ENCODE measurements at places on chromosomes 4 and X.

DNA sequence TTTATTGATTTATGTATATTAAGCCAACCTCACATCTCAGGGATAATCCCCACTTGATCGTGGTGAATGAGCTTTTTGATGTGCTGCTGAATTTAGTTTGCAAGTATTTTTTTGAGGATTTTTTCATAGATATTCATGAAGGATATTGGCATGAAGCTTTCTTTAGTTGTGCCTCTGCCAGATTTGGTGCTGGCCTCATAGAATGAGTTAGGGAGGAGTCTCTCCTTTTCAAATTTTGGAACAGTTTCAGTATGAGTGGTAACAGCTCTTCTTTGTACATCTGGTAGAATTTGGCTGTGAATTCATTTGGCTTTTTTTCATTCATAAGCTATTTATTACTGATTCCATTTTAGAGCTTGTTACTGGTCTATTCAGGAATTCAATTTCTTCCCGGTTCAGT, 197.2 kb upstream of the NDST4 start:
- no peak for DNase-seq

DNA sequence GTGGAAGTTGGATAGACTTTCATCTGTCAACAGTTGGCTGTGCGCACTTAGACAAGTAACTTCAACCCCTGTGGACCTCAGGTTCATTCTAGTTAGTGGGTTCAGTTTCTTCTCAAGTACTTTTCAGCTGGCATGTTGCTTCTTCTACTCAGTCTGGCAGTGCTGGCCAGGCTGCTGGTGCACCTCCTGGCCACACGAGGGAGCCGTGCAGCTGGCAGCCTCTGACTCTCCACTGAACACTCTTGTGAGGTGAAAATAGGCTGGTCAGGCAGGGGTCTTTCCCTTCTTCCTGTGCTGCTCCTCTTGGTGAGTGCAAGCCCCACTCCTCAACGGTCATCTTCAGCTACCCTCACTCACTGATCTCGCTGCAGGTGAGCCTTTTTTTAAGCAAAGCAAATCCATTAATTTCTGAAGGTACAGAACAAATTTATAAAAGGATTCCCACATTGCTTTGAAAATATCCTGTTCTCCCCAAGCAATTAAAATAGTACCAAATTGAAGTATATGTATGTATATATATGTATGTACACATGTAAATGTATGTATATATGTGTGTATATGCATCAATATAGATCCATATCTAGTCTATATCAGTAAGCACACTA, 30.6 kb downstream of the LONRF3 start:
- peak; percentile 10 for DNase-seq

GRCh38 chr4:108620933-108621905, 843 bp downstream of the RPL34 start:
- no peak for DNase-seq

GRCh38 chr4:166422475-166422874, 549.4 kb downstream of the TLL1 start:
- no peak for DNase-seq

DNA sequence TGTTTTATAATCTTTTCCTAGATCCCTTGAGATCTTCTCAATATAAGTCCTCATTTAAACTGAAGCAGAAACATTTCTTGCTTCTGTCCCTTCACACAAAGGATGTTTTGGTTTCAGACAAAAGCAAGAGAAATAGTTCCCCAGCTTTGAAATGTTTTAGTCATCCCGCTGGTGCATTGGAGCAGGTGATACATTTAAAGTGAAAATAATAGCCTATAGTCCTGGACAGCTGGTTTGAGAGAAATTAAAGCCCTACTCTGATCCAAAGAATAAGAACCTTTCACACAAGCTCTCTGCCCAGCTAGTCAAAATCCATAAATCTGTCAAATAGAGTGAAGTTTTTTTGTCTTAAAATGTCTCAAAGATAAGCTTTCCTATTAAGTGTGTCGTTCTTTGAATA, 79.4 kb downstream of the LUZP4 start:
- no peak for DNase-seq

DNA sequence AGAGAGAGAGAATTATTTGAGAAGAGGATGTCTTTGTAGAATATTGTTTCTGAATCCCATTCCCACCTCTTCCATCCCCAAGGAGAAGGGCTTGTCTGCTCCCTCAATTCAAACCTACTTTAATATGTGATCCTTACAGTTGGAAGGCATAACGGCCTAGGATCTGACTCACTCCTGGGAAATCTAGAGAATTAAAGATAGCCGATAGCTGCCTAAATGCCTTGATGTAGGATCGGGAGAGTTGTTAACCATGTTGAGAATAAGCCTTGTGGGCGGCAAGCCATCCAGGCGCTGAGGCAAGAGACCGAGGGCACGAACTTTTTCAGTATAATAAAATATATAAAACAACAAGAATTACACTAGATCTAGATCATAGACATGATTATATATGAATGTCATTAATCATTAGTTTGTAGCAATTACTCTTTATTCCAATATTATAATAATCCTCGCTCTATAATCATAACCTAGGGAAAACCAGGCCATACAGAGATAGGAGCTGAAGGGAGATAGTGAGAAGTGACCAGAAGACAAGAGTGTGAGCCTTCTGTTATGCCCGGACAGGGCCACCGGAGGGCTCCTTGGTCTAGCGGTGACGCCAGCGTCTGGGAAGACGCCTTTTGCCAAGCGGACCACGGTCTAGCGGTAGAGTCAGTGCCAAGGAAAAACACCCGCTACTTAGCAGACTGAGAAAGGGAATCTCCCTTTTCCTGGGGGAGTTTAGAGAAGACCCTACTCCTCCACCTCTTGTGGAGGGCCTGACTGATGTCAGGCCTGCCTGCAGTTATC, 13.5 kb downstream of the EMCN start:
- DNase-seq = no peak

DNA sequence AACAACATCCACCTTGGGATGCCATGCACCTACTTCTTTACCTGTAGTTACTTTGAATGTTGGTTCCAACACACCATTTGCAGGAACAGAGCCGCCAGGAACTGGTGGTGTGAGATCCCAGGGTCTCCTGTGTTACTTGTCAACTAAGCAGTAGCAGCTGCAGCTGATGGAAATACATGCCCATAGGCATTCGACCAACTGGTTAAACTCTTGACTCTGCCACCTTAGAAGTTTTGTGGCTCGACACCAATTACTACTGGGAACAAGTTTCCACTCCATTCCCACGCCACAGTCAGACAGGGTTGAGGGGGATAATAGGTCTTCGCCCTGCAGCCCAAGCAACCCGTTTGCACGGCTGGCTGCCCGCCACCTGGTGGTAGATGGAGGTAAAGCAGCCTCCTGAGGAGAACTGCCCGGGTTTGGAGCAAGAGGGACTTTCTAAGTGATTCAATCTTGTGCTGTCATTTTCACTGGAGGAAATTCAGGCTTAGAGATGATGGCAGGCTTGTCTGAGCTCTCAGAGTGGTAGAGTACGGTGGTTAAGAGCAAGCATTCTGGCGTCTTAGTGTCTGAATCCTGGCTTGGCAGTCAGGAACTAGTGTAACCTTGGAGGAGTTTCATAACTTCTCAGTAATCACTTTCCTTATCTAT, 119.1 kb upstream of the TRIM2 start:
- DNase-seq = peak; percentile 68

GRCh38 chr4:145827885-145828284, 110.7 kb downstream of the ZNF827 start:
- no peak for DNase-seq

GRCh38 chr4:77471821-77472495, 133.7 kb upstream of the CXCL13 start:
- DNase-seq = no peak

- no peak for DNase-seq
Measured at GRCh38 chr4:153028535-153028934, 92.4 kb downstream of the FHDC1 start.
